Nephron progenitor cell (in vitro differentiated cells): ENCODE measurements at places on chromosomes 6 and 20.

DNA sequence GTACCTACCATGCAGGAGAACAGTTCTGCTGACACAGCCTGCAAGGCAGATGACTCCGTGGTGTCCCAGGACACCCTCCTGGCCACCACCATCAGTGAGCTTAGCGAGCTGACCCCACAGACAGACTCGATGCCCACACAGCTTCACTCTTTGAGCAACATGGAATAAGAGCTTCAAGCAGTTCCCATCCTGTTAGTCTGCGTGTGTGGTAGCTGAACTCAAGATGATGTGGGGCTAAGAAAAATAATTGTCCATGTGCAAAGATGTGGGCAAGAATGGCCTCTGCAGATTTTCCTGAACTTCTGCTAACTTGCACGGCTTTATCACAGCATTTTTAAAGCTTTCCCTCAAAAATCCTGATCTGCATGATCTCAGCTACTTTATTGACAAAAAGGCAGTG, 8.3 kb downstream of the GZF1 start:
- no peak for DNase-seq

GRCh38 chr20:4056880-4057279, 41.5 kb upstream of the RNF24 start:
- DNase-seq = no peak

GRCh38 chr6:13709689-13710551, 1.7 kb downstream of the RANBP9 start:
- peak; percentile 12 for DNase-seq

DNA sequence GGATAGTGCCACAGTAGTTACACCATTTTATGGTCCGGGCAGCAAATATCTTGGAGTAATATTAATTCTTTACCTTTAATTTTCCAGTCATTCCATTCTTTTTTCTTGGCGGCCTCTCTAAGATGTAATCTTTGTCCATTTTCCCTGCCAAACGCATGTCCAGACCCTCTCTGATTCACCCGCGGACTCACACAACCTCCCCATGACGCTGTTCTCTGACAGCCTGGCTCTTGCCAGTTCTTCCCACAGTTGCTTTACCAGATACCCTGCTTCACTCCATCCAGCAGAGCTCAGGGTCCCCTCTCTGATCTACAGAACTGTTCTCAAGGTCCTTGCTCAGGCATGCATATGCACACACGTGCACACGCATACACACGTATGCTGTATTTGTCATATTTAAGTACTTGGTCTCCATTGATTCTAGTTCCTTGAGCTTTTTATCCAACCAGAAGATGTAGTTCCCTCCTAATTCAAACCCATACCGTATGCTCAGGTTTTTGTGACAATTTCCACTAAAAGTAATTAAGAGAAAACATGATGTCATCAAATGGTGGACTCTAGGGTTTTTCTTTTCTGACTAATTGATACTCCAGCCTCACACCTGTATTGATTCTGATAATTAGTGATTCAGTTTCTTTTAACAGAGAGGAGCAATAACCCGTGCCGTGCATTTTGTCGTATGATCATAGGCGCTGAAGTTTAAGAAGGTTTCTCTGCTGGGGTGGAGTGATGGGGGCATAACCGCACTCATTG, 10.0 kb downstream of the BPHL start:
- DNase-seq = no peak

- DNase-seq = no peak
These were observed 915 bp upstream of the C6orf47 start for GRCh38 chr6:31661262-31662123.

- DNase-seq = no peak
These were observed 65.1 kb downstream of the CBFA2T2 start for GRCh38 chr20:33554914-33555420.

- DNase-seq = no peak
These were observed 33.2 kb upstream of the PLEKHG1 start for GRCh38 chr6:150566486-150566885.

DNA sequence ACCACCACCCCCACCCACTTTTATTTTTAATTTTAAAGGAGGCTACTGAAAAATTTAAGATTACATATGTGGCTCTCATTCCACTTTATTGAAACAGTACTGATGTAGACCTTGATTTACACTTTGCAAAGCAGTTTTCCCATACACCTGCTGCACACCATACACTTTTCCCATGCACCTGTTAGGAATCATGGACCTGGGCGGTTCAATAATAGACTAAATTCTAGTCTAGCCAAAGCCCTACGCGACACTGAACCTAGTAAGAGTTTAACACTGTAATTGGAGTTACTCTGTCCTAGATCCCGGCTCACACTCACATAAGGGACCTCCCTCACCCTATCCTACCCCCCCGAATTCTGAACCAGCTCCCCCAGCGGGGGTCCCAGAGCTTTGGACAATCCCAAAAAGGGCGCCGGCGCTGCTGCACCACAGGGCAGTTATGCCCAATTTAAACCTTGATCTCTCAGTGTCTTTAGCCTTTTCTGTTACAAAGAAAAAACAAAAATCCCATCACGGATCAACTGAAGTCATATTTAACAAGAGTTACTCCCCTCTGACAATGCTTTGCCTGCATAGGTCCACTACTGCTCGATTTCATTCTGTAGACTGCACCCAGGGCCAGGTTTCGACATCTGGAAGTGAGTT, 2.4 kb upstream of the GCLC start:
- DNase-seq = no peak

- no peak for DNase-seq
These were observed 41.4 kb upstream of the TMX4 start for GRCh38 chr20:8060977-8061376.

- DNase-seq = no peak
These were observed 258.8 kb downstream of the TMEM242 start for GRCh38 chr6:157064502-157064901.

- DNase-seq = no peak
These were observed 58.2 kb downstream of the BMP7 start for GRCh38 chr20:57208198-57208597.
